ENCODE measurements at places on chromosomes 1 and 21. TPM values are rescaled to one million over a fixed set of nuclear protein-coding genes. Genes with fewer than 3 reads are reported as not detected.
A peak's percentile ranks its signal among the peaks of the same experiment; 100 is the strongest.

DNA sequence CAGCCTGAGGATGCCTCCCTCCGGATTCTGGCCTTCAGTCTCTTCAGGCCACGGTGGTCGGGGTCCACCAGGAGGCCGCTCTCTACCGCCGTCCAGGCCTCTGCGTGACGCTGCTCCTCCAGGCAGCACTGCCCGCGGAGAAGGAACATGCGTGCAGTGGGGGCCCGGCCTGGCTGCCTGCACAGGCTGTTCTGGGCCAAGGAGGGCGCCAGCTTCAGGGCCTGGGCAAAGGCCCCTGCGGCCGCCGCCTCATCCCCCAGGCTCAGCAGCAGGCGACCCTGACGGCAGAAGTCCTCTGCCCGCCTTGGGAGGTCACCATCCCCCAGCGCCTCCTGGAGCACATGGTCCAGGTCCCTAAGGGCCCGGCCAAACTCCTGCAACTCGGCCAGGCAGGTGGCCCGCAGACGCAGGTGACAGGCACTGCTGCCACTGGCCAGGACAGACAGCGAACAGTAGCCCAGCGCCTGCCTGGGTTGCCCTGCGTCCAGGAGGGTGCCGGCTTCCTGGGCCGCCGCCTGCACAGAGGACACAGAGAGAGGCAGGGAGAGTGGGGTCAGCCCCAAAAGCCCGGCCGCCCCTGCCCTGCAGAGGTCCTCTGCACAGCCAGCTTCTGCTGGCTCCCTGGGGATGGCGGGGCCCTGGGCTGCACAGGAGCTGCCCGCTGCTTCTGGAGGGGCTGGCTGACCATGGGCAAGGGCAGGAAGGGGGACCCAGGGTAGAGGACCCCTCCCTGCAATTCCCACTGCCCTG is 8.7 kb upstream of the MMEL1 start:
- DNase-seq: no peak

Gene FAM78B
- total RNA-seq: 0.67 TPM

GRCh38 chr1:9262096-9262986 is 27.8 kb downstream of the H6PD start:
- no peak for DNase-seq

- no peak for DNase-seq
Measured at GRCh38 chr1:236565530-236565929, 38.8 kb downstream of the HEATR1 start.

Gene SPATA21
- total RNA-seq: not detected

GRCh38 chr1:184422490-184423233 is 35.8 kb downstream of the C1orf21 start:
- no peak for DNase-seq

DNA sequence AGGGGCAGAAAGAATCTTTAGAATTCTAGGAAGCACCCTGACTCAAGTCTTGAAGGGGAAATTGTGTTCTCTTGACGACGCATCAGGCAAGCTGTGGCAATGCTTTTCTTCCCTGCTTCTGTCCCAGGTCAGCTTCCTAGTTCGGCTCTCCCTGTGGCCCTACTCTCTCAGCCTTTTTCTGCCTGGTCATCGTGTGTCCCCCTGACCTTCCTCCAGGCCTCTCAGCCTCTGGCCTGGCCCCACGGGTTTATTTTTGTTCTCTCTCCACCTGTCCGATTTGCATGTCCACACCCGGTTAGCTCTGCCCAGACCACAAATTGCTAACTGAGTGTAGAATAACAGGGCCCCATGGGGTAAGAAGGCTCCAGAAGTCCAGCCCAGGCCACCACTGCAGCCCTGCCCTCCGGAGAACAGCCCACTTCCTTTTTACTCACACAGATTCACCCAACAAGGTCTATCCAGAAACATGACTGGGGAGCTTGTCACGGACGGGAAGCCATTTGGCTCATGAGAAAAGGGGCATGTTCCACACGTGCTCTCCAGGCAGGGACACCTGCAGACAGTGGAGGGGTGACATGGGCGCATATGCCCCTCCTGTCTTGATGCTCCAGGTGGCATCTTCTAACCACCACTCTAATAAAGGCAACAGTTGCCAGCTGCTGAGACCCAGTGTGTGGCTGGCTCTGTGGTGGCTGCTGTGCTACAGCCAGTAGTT is 9.8 kb downstream of the KCNN3 start:
- no peak for DNase-seq

DNA sequence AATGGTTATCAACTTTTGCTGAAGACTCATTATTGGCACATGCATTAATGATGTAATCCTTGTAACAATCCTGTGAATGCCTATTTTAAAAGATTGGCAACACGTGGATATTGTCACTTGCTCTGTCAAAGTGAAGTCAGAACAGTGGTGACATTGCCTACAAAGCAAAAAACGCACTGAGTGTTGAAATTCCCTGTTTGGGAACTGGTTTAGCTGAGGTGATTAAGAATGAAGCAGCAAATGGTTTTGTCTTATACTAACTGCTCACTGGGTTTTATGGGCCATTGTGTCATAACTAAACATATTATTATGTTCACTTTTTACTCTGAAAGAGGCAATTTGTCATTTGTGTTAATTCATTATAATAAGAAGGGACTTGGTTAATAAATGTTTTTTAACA is 11.3 kb downstream of the OR14A16 start:
- no peak for DNase-seq

- no peak for DNase-seq
Measured at GRCh38 chr1:41583658-41584547, 99.4 kb upstream of the EDN2 start.

Gene FAM72B
- 2.9 TPM for total RNA-seq

Gene SCAF4
- total RNA-seq: 28.7 TPM

GRCh38 chr1:99768524-99769245 is 2.2 kb upstream of the FRRS1 start:
- DNase-seq: peak; percentile 50

DNA sequence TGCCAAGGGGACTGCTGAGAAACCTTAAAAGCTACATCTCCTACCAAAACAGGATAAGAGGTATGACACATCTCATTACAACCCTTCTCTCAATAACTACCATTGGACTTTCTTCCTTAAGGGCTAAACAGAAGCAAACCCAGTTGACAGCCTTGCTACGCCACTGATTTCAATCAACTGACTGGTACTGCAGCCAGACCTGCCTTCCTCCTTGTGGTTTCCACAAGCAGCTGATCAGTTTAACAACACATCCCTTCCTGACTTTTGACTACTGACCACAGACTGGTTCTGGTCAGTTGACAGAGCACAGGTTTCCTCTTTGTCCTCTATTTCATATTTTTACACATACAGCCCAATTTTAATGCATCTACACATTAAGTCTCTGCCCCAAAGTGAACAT is 108.8 kb downstream of the ADAMTS1 start:
- DNase-seq: no peak

DNA sequence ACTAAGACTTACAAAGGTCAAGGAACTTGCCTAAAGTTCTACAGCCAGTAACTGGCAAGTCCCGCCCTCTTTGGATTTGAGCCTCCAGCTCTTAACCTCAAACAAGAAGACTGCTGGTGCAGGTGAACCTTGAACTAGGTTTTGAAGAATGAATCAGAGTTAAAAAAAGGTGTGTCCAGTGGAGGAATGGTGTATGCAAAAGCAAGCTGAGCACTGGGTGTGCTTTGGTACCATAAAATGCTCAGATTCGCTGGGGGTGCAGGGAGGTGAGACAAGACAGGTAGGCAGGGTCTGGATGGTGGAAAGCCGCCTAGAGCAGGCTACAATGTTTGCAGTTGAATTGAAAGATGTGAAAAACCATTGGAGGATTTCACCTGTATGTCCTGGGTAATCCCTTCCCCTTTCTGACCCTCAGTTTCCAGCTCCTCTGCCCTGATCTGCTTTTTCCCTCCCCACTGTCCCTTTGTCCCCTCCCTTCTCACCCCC is 39.8 kb downstream of the FOXD2 start:
- DNase-seq: no peak

GRCh38 chr1:209692296-209692695 is 12.3 kb upstream of the HSD11B1 start:
- DNase-seq: no peak

Gene SHISA4
- 9.8 TPM for total RNA-seq

DNA sequence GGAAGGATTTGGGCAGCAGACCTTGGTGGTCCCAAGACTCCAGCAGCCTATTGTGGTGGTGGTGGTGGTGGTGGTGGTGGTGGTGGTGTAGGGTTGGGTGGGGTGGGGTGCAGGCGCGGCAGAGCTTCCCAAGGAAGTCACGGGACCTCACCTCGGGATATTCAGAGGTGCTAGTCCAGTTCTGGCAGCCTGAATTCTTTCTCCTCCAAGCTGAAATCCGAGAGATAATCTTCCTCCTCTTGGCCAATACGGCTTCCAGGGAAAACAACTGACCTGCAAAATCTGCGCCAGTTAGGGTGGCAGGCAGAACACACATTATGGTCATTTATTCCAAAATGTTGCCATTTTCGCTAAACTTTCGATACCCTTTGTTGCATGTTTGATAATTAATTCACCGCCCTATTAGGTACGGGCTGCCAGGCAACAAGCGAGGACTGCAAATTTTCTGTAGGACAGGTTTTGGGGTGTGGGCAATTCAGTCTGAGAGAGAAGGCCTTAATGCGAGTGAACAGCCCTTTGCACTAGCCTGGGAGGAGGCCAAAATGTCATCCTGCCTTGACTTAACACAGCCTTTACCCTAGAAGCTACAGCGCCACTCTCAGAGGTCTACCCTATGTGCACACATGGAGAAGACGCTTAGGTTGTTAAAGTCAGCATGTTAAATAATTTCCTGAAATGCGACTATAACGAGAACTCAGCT is 33.2 kb upstream of the BSDC1 start:
- DNase-seq: no peak

- DNase-seq: no peak
Measured at GRCh38 chr21:43290421-43291346, 121.9 kb downstream of the CRYAA start.

GRCh38 chr1:24154215-24154614 is 11.3 kb upstream of the IL22RA1 start:
- DNase-seq: no peak

GRCh38 chr1:64527165-64527564 is 57.2 kb downstream of the CACHD1 start:
- no peak for DNase-seq

DNA sequence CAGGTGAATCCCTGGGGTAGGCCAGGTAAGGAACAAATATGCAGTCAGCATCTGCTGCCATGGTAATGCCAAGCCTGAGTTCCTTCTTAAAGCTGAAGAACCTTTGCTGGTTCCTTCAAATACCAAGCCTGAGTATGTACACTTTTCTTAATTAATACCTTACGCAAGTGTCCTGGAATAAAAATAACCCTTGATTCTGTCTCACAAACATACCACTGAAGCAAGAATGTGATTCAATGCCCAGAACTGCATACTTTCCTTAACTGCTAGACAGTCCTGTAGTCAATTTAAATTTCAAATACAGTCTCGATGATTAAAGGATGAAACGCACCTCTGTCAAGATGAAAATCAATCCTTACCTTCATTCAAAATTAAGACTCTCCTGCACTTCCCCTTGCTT is 634.0 kb upstream of the CHRM3 start:
- DNase-seq: peak; percentile 44

GRCh38 chr1:174534789-174535188 is 87.0 kb downstream of the GPR52 start:
- DNase-seq: peak; percentile 82

DNA sequence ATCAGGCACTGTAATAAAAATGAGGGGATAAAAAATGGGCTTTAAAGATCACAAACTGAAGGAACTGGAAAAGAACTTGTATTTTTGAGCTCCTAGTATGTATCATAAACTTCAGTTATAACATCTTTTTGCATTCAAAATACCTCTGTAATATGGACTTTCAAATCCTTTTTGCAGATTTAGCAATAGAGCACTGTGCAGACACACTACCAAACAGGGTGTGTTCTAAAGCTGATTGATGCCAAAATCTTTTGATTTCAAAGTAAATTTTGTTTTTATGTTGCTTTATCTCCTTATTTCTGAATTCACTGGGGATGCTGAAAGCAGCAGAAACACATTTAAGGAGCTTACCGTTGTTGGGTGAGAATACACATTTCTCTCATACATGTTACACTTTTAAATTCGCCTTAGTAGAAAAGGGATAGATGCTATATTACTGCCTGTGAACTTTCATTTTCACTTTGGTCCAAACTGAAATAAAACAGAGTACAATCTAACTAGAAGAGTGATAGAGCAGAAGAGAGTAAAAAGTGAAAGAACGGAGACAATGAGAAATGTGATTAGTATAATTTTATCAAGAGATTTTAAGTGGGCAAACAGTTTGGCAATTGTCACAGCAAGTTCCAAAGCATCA is 1126.6 kb downstream of the BRINP3 start:
- no peak for DNase-seq

- peak; percentile 64 for DNase-seq
Measured at GRCh38 chr1:66571789-66572188, 37.8 kb downstream of the SGIP1 start.

- DNase-seq: no peak
Measured at GRCh38 chr1:202802998-202803932, 5.0 kb downstream of the KDM5B start.

Gene FCRL4
- 0.48 TPM for total RNA-seq

Gene LCE2A
- not detected for total RNA-seq

Gene OR2AK2
- not detected for total RNA-seq

Gene RHCE
- 0.75 TPM for total RNA-seq

- DNase-seq: no peak
Measured at GRCh38 chr1:181317261-181317930, 165.9 kb upstream of the CACNA1E start.

- peak; percentile 95 for DNase-seq
Measured at GRCh38 chr1:16111771-16112595, 38.5 kb upstream of the FAM131C start.

GRCh38 chr1:239805042-239805441 is 286.6 kb upstream of the FMN2 start:
- no peak for DNase-seq

DNA sequence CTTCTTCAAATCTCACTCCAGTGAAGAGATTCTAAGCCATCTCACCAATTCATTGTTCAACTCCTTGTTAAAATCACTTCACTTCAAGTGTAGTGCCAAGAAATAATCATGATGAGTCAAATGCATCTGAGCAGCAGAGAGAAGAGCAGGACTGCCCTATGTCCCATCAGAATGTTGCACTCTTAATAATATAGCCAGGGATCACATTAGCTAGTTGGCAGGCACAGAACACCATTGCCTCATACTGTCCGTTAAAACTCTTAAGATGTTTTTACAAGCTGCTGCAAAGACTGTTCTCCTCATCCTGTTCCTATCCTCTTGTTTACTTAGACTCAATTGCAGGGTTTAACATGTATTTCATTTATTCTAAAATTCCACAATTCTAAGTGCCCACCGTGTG is 432.9 kb downstream of the PLPP3 start:
- peak; percentile 23 for DNase-seq

DNA sequence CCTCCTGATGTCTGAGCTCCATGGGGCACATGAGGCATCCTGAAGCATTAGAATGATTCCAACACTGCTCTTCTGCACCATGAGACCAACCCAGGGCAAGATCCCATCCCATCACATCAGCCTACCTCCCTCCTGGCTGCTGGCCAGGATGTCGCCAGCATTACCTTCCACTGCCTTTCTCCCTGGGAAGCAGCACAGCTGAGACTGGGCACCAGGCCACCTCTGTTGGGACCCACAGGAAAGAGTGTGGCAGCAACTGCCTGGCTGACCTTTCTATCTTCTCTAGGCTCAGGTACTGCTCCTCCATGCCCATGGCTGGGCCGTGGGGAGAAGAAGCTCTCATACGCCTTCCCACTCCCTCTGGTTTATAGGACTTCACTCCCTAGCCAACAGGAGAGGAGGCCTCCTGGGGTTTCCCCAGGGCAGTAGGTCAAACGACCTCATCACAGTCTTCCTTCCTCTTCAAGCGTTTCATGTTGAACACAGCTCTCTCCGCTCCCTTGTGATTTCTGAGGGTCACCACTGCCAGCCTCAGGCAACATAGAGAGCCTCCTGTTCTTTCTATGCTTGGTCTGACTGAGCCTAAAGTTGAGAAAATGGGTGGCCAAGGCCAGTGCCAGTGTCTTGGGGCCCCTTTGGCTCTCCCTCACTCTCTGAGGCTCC is 11.1 kb upstream of the RASSF5 start:
- no peak for DNase-seq

Gene OR2L5
- total RNA-seq: not detected

Gene ZSWIM5
- 1.1 TPM for total RNA-seq
